ENCODE measurements at places on chromosomes 7 and 10.

DNA sequence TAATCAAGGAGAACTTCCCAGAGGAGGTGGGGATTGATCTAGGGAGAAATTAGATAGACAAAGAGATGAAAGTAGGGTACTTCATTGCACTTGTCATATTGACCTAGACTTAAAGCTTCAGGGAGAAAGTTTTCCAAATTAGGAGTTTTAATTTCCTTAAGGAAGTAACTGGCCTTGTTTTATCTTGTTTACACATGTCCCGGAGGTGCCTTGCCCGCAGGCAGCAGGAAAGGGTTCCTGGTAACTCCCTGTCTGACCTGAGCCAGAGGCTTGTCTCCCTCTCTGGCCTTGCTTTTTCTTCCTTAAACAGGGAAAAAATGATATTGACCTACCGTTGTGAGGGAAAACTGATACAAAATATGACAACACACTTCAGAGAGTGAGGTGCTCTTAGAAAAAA, 181.6 kb downstream of the EVX1 start:
- no peak for DNase-seq

DNA sequence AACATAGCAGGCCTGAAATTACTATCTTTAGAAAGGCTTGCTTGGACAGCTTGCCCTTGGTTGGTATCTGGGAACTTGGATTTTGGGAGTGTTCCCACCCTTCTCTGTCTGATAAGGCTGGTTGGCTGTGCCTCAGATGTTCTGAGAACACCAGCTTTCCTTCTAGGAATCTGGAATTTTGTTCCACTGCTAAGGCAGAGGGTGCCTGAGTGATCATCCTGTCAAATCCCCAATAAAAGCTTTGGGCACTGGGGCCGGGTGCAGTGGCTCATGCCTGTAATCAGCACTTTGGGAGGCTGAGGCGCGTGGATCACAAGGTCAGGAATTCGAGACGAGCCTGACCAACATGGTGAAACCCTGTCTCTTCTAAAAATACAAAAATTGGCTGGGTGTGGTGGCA, 5.0 kb downstream of the TRUB1 start:
- DNase-seq: no peak

GRCh38 chr7:87058744-87059524, 520 bp downstream of the ELAPOR2 start:
- peak; percentile 72 for DNase-seq

- peak; percentile 3 for DNase-seq
These were observed 61.9 kb downstream of the SGMS1 start for GRCh38 chr10:50561816-50562215.

GRCh38 chr7:17325364-17325763, 26.9 kb downstream of the AHR start:
- DNase-seq: no peak

GRCh38 chr10:17617031-17617911, at the start of gene HACD1:
HACD1 (minus strand) TSS chr10:17617374; CDS start chr10:17617339, 35 bp downstream.
- peak; percentile 48 for DNase-seq

DNA sequence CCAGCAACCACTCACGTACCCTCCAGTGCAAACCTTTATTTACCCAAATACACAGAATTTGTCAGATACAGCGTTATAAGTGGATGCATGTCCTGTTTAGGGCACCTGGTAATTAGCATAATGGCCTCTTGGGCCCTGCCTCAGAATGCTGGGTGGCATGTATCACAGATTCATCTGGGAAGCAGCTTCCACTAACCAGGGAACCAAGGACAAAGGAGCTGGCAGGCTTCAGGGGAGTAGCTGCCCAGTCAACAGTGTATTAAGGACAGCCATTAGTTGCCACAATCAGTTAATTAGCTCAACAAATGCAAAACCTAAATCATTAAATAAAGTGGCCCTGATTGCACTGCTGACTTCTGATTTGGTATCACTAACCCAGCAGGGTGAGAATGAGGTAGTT, 105.7 kb downstream of the RAPGEF5 start:
- peak; percentile 52 for DNase-seq

- no peak for DNase-seq
These were observed 79.8 kb upstream of the PHYHIPL start for GRCh38 chr10:59096631-59097030.

DNA sequence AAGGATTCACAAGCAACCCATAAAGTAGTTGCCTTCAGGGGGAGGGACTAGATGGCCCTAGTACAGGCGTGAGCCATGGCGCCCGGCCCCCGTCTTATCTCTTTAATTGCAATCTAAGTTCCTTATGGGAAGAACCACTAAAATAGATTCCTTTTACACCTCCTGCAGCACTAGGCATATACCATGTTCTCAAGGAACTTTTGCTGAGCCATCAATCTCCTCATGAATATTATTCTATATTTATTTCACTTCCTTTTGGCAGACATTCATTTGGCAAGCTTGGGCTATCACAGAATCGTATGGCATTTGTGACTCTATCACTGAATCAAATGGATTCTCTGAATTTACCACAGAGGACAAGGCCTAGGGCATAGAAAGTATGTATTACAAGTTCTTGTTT, 14.8 kb upstream of the DNAJC12 start:
- DNase-seq: no peak
